ENCODE measurements at places on chromosomes 7 and 10.

- no peak for DNase-seq
Measured at GRCh38 chr7:52712938-52713337, 322.5 kb upstream of the POM121L12 start.

- no peak for DNase-seq
Measured at GRCh38 chr7:151115836-151116418, 29.7 kb downstream of the AGAP3 start.

- DNase-seq = no peak
Measured at GRCh38 chr10:125549653-125550052, 133.3 kb downstream of the TEX36 start.

- DNase-seq = no peak
Measured at GRCh38 chr7:69698109-69698825, 100.0 kb downstream of the AUTS2 start.

DNA sequence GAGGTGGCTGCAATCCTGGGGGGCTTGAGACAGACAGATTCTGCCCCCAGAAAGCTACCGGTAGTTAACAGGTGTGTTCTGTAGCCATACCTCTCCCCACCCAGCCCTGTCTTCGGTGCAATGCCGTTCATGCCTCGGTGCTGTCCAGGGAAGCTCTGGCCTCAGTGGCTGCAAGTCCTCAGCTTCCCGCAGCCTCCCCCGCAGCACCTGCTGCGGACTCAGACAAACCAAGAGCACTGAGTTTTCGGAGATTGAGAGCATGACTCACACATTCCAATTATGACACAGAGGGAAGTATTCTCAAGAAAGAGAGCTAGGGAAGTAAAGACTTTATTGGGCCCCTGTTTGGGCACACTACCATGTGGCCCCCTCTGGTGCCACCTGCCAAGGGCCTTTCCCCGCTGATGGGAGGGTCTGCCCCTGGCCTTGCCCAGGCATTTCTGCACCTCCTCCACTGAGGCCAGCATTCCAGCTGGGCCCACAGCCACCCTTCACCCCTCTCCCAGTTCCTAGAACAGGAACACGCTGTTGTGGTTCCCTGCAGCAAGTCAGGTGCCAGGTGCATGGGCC lies 30.2 kb upstream of the EZH2 start:
- no peak for DNase-seq

DNA sequence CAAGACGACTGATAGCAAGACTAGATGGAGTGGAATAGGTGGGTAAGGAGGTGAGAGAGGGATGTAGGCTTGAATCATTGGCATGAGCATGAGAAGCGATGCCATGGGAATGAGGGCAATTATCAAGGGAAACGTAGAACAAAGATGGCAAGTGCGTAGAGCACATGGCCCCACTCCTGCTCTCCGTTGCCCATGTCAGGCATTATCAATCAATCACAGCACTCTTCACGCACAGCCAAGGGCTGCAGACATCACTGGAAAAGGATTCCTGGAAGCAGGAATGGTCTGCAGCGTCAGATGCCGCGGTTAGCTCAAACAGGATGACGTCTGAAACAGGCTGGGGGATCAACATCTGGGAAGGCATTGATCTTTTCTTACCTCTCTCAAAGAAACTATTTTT lies 25.6 kb upstream of the GALNTL5 start:
- no peak for DNase-seq

DNA sequence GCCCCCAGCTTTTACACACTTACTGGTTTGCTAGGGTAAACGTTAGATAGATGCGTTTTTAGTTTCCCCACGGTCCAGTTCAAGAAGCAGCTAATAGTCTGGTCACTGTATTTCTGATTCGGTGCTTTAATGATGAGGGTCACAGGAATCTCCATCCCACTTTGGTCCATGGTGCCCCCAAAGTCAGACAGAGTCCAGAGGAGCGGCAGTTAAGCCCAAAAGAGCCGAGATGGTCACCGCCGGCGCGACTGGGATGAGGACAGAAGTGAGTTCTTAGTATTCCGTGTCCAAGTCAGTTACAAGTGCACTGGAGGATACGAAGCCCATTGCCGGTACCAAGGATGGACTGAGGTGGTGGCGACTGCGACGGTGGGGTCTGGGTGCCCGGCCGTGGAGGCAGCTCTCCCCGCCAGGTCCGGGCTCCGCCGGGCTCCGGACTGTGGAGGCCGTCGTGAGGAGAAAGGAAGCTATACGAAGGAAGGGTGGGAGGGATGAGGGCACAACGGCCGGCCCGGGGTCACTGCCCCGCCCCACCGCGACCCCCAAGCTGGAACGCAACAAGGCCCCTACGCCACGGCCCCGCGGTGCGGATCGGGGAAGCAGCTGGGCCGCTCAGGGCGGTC lies 663 bp downstream of the HERPUD2 start:
- no peak for DNase-seq
